ENCODE measurements at places on chromosomes 7 and 10. TPM values are rescaled to one million over a fixed set of nuclear protein-coding genes. Genes with fewer than 3 reads are reported as not detected.

ZNF722 gene
- not detected for total RNA-seq

ADRB1 gene
- total RNA-seq = not detected

ANKRD1 gene
- total RNA-seq = not detected

ZNF488 gene
- 0.36 TPM for total RNA-seq

HTRA1 gene
- not detected for total RNA-seq

CTAGE4 gene
- 4.2 TPM for total RNA-seq

GRCh38 chr10:69335613-69336012 lies 57.3 kb downstream of the HK1 start:
- no peak for DNase-seq

CYP3A7 gene
- not detected for total RNA-seq

DNA sequence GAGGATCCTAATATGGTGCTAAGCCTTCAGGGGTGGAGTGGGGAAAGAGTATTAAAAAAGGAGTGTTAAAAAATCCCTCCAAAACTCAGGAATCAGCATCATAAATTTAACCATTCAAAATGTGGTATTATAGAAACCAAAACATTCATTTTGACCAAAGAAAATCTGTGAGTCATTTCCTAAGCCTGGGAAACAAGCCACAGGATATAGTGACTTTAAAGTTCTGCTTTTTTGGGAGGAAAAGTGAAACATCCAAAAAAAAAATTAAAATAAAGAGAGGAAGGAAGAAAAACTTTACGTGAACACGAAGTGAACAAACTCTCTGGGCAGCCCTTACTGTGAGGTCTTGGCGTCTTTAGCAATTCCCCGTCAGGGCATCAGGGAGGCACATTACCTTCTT lies 74.0 kb upstream of the GSDME start:
- DNase-seq = no peak

- no peak for DNase-seq
These were observed 23.9 kb downstream of the TNS3 start for GRCh38 chr7:47557694-47558670.

GRCh38 chr10:97042081-97042480 lies 143.7 kb downstream of the SLIT1 start:
- no peak for DNase-seq

DNA sequence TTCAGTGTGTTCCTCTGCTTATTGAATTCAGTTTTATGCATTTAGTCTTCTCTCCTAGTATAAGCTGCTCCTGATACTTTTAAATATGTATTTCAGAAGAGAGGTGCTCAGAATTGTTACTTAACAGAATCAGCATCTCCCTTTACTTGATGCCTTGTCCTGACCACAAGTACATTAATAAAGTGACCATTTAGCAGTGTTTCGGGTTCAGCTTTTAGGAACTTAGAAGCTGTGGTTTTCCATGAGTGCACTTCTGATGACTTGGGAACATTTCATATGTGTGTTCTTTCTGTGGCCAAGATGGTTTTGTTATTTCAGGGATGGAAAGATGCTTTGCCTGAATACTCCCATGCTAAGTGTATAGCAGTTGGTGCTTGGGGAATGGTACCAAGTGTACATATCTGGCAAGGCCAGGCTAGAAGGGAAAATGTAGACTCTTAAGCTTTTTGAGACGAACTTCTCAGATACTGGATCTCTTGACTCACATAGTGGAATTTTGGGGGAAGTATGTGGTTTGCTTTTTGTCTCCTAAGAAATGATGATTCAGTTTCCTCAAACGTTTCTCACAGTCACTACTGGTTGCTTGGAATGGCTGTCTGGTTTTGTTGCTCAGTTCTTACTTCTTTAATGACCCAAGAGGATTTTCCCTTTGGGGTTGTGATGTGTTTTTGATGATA lies 17.2 kb downstream of the SGPL1 start:
- peak; percentile 30 for DNase-seq

POM121L12 gene
- not detected for total RNA-seq

GRCh38 chr7:105141068-105141467 lies 127.1 kb downstream of the KMT2E start:
- DNase-seq = no peak

DNA sequence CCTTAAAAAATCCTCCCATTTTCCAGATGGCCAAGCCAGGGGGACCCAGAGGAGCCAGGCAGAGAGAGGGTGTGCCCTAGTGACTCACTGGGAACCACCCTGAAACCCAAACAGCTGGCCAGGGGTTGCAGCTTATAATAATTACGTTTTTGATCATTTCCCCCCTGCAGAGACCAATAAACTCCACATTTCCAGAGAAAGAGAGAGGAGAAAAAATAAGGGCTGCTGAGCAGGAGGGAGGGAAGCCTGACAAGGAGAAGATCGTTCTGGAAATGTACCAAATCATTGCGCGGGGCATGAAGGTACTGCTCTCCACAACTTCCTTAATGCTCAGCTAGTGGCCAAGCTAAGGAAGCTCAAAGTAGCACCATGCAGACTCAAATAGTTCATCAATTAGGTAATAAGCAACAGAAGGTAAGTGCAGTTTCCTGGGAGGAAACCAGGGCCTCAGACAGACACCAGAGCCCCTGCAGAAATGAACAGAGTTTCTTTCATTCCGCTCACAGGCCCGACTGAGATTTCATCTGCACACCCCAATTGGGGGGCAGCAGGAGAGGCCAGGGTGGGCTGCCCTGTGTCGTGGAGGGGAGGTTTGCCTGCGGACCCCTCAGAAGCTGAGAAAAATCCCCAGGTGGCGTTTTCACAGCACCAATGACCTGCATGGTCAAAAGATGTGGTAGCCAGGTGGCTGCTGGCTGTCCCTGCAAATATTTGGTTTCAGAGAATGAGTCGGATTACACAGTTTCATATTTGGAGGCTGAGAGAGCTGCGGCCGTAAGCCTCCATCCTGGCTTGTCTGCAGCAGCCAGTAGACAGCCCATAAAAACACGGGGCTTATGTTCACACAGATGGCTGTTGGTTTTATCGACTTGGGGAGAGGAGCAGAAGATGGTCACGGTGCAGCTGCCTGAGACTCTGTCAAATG lies 153.2 kb upstream of the LYZL2 start:
- no peak for DNase-seq

FAM131B gene
- 3.1 TPM for total RNA-seq

FAM25C gene
- total RNA-seq = not detected

GRCh38 chr7:101804967-101805366 lies 12.5 kb upstream of the CUX1 start:
- peak; percentile 12 for DNase-seq

DNA sequence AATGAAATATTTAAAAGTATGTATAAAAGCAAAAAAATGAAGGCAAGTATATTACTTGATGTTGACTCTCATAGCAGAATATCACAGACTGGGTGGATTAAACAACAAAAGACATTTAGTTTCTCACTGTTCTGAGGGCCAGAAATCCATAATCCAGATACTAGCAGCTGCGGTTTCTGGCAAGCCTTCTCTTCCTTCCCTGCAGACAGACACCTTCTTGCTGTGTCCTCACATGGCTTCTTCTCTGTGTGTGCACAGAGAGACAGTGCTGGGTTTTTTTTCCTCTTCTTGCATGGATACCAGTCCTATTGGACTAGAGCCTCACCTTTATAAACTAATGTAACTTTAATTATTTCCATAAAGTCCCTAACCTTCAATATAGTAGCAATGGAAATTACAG lies 127.9 kb upstream of the AKR1E2 start:
- DNase-seq = no peak

DNA sequence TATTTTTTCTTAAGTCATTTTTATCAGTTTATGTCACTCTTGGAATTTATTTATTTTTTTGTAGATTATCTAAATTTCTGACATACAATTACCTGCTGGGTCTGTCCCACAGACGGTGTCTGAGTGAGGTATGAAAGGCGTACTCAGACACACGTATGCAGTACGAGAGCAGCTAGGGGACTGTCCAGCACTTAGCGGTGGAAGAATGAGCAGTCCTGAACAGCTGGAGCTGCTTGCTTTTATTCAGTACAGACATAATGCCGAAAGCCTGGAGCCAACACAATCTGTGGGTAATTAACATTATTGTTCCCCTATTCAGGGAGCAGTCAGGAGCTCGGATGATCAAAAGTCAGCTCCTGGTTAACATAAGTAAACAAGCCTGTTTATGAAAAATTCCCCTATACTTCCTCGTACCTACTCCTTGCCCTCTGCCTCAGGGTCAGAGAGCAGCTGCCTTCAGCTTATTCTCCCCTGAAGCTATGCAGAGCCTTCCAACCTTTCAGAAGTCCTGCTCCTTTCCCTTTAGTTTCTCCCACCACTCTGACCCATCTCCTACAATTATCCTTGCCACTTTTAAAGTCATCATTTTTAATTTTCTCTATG lies 488.0 kb upstream of the POM121L12 start:
- no peak for DNase-seq

STEAP1B gene
- not detected for total RNA-seq

DNA sequence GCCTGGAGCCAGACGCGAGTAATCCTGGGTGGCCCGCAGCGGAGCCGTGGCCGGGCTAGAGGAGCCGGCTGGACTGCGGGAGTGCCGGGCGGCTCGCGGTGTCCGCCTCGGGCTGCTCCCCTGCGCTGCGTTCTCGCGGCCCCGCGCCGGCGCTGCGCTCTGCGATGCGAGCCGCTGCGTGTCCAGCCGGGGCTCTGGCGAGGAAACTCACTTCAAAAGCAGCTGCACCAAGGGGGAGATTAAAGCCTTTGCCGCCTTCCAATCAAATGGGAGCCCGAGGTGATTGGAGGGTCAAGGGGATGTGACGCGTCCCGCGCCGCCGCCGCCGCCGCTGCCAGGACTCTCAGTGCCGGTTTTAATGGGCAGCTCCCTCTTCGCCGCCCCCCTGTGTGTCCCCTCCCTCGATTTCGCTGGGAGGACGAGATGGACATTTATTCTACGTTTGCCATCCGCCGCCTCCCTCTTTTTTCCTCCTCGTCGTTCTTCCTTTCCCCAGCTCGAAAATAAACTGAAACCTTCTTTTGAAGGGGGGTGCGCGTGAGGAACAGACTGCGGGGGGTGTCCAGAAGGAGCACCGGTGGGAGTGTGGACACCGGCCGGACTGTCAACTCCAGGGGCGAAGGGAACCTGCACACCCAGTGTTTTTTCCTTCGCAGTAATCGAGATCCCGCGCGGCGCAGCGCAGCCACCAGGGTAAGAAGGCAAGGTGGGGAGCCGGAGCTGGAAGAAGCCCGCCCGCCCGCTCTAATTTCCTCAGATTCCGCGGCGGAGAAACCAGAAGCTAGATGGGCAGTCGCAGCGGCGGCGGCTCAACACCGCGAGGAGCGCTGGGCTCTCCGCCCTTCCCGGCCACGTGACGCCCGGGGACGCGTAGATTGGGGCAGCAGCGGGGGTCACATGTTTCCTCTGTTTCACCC lies at the start of gene ZNF503:
ZNF503 (minus strand) TSS at position 196 of the 917 bp plus-strand sequence. CDS start 345 bp downstream, outside the sequence.
- peak; percentile 82 for DNase-seq

LRRC4 gene
- 0.53 TPM for total RNA-seq

PON1 gene
- not detected for total RNA-seq

- no peak for DNase-seq
These were observed 11.2 kb downstream of the EMX2 start for GRCh38 chr10:117553815-117554172.

GRCh38 chr10:99676426-99676825 lies 17.1 kb downstream of the ENTPD7 start:
- DNase-seq = no peak

DNA sequence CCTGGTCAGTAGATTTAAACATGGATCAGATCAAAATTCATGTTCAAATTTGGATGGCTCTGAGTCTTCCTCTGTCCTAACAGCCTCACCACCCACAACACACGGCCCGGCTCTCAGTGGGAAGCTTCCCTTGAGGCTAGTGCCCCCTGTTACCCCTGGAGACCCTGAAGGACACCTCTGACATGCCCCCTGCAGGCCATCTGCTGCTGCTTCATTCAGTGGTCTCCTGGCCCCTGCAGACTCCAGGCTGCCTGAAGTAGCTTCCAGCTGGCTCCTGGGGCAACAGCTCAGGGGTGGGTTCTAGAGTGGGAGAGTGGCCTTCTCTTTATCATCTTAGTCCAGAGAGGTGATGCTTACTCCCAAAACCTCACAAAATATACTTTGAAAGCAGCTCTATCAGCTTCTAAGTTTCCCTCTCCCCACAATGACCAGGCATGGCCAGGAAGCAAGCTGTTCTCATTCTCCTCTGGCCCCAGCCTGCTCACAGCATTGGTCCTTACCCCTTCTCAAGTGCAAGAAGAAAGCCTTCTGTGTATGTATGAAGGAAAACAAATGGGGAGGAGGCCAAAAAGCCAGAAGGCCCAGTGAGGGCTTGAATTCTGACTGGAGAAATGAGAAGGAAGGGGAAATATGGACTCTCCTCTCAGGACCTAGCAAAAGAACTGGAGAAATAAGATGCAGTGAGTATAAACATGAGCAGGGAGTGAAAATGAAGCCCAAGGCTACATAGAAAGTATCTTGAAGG lies 189.6 kb upstream of the INHBA start:
- DNase-seq = peak; percentile 6

TMEM254 gene
- 15.8 TPM for total RNA-seq

SH2D4B gene
- 0.46 TPM for total RNA-seq

GRCh38 chr10:86945361-86946212 lies 11.8 kb downstream of the MMRN2 start:
- no peak for DNase-seq

ATOH7 gene
- not detected for total RNA-seq

DNA sequence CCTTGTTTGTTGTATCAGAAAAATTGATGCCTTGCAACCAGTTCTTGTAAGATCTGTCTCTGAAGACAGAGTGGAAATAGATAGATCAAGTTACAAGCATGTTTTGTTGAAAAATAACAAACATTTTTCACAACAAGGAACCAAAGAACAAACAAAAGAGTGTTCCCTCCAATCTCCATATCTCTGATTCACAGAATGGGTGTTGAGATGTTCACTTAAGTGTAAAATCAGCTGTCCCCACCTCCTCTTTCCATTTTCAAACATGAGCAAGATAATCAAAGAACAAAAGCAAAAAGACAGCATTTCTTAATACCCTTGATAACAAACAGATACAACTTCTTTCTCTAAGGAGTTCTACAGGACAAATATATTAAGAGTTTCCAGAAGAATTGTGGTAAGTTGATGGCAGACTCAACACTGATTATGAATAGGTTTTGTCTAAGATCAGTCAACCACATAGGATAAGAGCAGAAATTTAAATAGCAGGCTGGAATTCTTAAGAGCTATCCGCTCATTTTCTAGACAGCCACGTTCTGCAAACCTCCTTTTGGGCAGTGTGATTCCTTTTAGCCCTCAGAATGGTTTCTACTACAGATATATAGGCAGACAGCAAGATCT lies 970.9 kb upstream of the AUTS2 start:
- DNase-seq = no peak

BTBD16 gene
- total RNA-seq = not detected
